ENCODE measurements at places on chromosomes 12 and 14.

DNA sequence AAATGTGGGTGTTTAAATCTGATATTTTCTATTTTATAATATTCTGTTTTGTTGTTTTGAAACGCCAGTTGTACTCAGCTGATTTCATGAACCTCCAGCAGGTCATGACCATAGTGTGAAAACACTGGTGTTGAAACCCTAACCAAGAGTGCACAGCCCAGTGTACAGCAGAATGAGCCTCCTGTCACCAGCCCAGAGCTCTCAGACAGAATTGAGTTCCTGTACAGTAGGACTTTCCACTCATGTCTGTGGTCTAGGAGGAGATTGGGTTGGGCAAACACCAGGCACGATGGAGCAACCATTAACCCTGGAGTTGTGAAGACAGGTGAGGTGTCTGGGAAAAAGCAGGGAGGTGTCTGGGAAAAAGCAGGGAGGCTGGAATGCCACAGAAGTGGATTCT, 908.8 kb downstream of the VRK1 start:
- no peak for DNase-seq

DNA sequence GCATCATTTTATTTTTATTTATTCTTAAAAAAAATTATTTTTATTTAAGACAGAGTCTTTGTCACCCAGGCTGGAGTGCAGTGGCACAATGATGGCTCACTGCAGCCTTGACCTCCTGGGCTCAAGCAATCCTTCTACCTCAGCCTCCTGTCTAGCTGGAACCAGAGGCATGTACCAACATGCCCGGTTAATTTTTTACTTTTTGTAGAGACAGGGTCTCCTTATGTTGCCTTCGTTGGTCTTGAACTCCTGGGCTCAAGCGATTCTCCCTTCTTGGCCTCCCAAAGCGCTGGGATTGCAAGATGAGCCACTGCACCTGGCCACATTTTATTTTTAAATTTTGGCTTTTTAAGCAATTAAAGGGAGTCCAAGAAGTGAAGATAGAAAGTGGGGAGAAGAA, 21.4 kb downstream of the TTC6 start:
- no peak for DNase-seq

DNA sequence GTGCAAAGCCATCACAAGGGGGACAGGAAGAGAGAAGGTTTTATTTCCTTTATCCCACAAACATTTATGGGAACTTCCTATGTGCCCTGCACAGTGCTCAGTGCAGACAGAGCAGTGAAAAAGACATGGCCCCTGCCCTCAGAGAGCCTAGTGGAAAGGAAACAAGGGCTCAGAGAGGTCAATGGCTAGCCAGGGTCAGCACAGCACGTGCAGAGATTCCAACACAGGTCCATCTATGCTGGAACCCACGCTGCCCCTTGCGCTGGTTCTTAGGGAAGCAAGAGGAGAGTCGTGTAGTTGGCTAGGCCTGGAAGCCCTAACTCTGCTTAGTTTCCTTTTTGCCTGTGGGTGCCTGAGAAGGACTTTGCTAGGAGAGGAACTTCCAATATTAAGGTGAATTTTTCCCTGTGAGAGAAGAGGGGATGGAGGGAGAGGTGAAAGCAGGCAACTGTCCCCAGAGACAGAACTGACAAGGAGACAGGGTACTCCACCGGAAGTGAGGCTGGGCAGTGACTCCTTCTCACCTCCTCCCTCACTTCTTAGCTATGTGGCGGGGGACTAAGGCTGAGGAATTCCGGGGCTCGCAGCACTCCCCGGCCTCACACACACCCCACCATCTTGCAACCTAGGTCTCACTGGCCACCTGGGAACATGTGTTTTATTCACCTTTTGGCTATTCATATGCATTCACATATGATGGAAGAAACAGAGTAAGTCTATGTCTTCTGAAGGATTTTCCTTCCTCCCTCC, 12.1 kb upstream of the GPX2 start:
- no peak for DNase-seq

DNA sequence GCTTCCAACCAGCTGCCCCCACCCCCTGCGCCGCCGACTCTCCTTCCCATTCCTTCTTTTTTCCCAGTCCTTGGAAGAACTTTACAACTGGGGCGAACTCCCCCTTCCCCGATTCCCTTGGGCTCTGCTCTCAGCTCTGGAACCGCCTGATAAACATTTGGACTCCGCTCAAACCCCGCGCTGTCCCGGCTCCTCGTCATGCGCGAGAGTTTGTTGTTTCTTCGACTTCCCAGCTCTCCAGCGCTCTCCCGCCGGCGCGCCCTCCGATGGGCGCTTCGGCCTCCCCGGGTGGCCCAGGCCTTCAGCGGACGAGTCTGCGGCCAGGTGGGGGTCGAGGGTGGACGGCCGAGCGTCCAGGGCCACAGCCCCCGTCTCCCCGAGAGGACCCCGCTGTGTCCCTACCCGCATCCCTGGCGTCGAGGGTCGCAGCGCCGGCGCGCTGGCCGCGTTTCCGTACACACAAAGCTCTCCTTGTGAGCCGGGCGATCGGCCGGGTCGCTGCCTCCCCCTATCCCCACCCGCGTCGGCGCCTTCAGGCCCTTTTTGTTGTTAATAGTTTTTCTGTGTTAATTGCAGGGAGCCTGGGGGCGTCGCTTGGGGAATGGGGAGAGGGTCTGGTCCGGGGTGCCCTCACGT, 847 bp downstream of the MMP14 start:
- DNase-seq, result no peak

DNA sequence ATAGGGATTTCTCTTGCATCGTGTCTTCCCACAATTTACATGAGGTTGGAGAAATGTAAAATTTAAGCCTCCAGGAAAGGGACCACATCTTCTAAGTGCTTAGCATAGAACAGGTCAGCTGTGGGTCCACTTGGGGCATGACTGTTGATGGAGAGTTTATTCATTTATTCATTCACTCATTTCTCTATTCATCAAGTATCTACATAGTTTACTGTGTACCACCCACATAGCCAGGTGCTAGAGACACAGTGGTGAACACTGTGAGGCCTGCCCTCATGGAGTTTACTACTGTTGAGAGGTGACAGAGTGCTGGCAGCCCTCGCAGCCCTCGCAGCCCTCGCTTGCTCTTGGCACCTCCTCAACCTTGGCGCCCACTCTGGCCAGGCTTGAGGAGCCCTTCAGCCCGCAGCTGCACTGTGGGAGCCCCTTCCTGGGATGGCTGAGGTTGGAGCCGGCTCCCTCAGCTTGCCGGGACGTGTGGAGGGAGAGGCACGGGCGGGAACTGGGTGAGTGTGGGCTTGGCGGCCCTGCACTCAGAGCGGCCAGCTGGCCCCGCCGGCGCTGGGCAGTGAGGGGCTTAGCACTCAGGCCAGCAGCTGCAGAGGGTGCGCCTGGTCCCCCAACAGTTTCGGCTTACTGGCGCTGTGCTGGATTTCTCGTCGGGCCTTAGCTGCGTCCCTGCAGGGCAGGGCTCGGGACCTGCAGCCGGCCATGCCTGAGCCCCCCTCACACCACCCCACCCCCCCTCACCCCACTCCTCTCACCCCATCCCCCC, 1.7 kb upstream of the JPH4 start:
- no peak for DNase-seq

DNA sequence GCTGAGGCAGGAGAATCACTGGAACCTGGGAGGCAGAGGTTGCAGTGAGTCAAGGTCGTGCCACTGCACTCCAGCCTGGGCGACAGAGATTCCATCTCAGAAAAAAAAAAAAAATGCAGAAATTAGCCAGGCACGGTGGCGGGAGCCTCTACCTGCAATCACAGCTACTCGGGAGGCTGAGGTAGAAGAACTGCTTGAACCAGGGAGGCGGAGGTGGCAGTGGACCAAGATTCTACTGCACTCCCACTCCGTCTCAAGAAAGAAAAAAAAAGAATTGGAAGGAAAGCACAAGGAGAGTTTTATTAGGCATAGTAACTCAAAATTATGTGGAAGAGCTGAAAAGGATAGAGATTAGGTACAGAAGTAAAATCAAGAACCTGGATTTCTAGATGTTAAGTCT, 20.8 kb upstream of the AMHR2 start:
- DNase-seq, result no peak

DNA sequence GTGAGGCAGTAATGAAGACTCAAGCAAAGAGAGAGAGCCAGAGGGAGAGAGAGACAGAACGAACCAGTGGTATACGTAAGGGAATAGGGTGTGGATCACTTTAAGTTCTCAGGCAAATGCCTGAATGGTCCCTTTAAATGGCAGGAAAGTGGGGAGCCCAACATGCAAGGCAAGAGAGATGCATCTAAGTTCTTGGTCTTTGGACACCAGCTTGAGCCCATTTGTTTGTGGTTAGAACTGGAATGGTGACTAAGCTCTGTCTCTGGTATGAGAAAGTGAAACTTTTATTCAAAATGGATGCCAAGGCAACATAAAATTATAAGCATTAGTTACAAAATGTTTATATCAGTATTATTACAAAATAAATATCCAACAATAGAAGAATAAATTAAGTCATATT, 192.2 kb upstream of the ALG10 start:
- no peak for DNase-seq

GRCh38 chr12:57133013-57133569, 4.8 kb downstream of the LRP1 start:
- DNase-seq, result no peak

GRCh38 chr14:59213368-59214315, 25.2 kb downstream of the DAAM1 start:
- DNase-seq, result no peak

DNA sequence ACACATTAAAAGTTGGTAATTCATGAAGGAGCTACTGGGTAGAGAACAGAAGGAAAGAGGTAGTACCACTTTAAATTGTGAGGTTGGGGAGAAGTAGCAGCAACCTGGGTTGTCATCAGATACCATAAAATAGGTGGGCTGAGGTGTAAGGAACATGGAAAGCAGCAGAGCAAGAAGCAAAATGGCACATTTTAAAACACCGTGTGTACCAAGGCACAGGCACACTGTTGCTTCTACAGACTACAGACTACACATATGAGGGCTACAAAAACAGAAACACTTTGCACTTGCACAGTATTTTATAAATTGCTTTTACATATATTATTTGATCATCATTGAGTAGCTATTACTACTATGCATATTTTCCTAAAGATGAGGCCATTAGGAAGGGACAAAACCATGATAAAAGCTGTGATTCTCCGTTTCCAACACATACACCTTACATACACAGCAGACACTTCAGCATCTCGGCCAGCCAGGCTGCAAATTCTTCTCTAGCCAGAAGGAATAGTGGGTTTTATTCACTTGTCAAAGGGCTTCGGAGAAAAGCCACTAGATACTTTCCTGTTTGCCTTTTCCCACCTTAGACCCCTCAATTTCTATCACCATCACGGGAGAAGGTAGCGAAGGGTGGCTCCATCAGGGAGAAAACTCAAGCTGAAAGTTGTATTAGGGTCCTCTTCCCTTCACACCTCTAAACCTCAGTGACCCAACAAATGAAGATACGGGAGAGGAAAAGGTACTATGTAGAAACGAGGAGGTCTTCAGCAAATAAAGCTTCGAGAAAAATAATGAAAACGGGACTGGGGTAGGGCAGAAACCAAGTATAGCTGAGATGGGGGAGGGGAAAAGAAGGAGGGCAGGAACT, 1.6 kb downstream of the PYM1 start:
- peak; percentile 29 for DNase-seq

DNA sequence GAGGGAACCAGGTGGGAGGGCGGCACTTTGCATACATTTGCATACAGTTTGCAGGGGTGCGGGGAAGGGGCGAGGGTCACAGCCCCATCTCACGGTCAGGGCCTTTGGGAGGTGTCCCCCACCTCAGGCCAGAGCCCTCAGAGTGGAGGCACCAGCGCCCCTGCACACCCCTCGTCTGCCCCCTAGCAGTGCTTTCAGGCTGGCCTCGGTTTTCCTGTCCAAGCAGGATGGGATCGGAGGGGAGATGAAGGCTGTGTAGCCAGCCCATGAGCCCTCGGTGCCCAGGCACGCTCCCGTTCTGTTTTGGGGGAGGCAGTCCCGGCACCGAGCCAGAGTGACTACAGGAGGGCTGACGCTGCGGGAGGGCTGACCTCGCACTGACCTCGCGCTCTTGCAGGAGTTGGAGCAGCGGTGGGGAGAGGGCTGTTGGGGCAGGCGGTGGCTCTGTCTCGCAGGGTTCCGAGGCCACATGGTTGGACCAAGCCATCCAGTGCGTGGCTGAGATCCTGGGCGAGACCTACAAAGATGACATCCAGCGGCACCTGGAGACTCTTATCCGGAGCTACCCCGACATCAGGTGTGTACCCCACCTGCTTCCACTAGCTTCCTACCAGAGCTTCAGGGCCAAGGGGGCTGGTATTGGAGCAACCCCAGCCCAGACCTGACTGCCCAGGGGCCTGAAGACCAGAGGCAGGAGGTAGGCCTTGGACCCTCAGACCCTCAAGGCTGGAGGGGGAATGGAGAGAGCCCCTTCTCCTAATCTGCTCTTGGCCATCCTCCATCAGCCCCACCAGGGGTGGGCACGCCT, 13.6 kb downstream of the EXOC3L4 start:
- DNase-seq, result no peak

GRCh38 chr14:85501751-85502150, 28.2 kb upstream of the FLRT2 start:
- DNase-seq, result no peak

DNA sequence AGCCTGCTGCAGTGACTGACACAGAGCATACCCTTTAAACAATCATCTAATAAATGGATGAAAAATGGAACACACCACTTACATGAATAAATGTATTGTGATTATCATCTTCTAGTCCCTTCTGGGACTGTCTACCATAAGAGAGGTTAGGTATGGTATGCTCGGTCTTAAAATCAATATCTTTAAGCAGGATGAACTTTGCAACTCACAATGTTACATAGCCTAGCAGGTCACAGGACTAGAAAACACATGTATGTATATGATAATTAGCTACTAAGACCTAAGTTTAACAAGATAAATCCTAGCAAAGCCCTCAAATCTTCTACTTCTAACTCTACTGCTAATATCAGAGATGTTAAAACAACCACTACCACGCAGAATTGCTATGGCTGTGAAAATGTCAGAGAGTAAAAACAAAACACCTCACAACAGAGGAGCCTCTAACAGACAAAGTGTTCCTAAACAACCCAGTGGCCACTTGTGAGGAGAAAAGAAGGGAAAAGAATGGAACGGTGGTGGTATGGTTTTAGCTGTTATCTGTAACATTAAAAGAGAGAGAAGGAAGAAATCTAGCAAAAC, 139.4 kb downstream of the STXBP6 start:
- DNase-seq, result no peak

- no peak for DNase-seq
Measured at GRCh38 chr14:22370084-22370847, 218.8 kb downstream of the DAD1 start.

DNA sequence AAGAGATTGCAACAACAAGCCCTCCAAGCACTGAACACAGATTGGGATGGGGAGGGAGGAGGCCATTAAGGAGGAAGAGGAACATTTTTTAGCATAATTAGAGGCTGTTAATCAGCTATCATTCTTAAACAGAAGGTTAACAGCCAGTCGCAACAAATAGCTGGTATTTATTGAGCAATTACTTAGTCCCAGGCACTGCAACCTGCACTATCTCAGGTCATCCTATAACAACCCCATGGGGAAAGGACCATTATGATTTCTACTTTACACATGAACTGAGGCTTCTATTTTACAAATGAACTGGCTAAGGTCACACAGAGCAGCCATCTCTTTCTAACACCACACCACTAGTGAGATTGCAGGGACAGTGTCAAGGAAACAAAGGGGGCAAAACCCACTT, 10.4 kb downstream of the RAB35 start:
- no peak for DNase-seq

All from HCT116 (cell line).